ENCODE measurements at places on chromosomes 2 and 18.
A peak's percentile ranks its signal among the peaks of the same experiment; 100 is the strongest.

DNA sequence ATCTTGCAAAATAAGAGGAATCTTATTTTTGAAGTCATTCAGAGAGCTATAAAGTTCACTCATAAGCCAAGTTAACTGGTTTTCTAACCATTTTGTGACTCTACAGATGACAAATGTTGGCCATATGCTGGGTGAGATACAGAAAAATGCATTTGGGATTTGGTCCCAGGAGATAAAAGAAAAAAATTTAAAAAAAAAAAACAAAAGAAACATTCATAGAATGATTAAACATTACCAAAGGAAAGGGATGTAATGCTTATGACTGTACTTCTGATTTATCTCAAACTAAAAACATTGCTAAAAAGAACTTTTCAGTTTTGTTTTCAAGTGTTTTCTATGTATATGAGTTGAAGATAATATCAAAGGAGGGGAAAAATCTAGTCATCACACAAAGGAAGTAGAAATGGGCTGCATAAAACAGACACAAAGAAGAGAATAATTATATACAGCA, 43.1 kb downstream of the PELI1 start:
- no peak for DNase-seq

GRCh38 chr18:25557011-25557410, 205.0 kb upstream of the ZNF521 start:
- no peak for DNase-seq

DNA sequence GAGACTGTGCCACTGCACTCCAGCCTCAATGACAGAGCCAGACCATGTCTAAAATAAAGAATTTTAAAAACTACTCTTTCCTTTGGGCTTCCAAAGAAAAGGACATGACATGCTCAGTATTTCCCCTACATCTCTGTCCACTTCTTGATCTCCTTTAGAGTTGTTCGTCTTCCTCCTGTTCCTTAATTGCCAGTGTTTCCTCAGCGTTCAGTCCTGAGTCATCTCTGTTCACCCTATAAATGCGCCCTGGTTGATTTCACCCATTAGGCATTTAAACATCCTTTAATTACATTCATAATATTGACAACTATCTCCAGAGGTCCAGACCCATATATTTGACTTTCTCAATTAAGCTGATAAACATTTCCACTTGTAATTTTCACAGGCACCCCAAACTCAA, 64.0 kb downstream of the AAK1 start:
- DNase-seq: no peak

DNA sequence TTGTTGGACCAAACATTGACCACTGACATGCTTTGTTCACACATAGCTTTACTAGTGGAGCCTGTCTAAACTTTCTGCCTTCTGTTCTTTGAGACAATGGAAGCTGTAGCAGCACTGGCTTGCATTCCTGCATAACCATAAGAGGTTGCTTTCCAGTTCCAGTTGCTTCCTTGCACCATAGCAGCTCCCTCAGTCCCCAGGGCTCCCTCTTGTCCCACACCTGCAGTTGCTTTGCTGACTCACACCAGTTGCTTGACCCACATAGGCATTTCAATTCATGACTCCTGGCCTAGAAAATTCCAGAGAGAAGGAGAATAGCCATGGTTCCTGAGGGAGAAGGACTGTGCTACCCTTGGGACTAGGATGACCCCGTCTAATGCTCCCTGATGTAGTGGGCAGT, 20.9 kb downstream of the SGPP2 start:
- no peak for DNase-seq

DNA sequence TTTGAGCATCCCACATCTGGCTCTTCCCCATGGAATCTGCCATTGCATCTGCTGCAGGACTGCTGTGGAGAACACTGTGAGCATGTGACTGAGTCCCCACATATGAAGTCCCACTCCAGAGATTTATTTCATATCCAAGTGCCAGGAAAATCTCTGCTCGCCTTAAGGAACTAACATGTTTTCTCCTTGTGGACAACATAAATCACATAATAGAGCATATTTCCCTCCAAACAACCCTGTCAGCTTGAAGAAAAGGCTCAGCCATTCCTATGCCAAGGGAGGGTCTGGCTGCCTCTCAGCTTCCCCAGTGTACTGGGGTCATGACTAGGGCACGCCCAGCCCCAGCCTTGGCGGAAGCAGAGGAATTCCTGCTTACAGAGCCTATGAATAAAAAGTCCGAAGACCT, 193.7 kb downstream of the DNER start:
- DNase-seq: no peak

DNA sequence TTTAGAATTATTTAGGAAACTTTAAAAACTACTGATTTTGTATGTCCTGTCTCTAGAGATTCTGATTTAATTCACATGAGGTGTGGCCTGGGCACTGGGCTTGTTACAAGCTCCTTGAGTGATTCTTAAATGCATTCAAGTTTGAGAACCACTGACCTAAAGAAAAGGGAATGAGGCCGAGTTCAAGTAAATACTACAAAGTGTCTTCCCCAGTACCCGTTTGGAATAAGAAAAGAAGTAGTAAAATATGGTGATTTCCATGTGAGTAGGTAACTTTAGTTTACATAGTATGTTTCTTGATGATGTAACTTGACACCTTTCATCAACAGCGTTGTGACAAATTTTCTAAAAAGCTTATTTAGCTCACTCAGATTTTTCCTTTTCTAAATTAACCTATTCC, 1022.9 kb upstream of the NRXN1 start:
- no peak for DNase-seq

DNA sequence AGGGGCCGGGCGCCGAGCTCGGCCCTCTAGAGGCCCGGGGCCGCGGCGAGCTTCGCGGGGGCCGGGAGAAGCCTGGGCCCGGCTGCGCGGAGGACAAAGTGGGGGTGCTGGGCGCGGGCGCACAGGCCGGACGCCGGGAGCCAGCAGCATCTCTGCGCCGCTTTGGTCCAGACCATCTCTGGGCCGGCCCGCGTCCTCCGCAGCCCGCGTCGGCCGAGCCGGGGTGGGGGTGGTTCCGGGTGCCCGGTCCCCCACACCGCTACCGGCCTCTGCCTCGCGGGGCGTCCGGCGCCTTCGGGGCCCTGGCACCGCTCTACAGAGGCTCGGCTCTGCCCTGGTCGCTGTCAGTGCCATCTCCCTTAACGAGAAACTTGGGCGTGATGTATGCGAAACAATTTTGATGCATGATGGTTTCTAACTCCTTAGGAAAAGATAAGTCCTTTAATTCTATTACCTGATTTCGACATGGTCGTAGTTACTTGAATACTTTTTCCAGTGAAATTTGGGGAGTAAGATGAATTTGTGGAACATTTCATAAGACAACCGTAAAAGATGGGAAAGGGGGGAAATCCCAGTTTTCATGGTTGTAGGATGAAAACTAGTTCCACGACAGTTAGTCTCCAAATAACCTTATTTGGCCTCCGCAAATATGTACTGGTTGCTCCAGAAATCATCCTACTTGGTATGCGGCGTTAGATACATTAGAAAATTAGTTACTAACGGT, 562 bp downstream of the TWSG1 start:
- peak; percentile 31 for DNase-seq

GRCh38 chr18:11974741-11975325, 6.5 kb upstream of the IMPA2 start:
- no peak for DNase-seq

GRCh38 chr2:176356251-176356650, 87.0 kb downstream of the MTX2 start:
- DNase-seq: no peak

DNA sequence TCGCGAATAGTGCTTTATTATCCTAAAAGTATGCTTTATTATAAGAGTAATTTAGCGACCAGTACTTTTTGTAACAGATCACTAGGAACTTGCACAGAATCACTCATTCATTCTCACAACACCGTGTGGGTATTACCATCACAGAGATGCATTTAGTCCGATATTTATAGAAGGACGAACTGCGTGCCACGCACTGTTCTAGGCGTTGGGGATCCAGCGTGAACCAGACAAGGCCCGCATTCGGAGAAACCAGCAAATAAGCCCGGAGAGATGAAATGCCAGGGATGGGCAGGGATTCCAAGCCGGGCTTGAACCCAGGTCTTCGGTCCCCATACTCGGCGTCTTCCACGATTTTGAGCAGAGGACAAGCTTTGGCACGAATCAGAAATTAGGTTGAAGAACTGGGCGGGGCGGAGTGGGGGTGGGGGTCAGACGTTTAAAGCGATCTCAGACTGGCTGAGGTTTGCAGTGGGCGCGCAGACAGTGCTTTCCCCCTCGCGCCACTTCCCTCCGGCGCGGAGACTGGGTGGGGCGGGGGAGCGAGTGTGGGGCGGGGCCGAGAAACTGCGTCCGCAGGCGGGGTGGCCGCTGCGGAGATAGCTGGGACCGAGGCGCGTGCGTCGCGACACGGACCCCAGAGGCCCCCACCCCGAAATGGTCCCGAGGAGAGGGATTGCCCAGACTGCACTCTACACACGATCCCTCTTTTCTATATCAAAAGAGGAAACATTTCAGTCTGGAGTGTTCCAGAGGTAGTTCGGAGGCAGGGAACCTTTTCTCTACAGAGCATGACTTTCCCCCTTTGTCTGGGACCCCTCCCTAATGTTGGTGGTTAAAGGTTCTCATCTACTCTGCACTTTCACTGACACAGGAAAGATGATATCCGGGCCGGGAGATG, 1.1 kb upstream of the CXCR4 start:
- peak; percentile 18 for DNase-seq

DNA sequence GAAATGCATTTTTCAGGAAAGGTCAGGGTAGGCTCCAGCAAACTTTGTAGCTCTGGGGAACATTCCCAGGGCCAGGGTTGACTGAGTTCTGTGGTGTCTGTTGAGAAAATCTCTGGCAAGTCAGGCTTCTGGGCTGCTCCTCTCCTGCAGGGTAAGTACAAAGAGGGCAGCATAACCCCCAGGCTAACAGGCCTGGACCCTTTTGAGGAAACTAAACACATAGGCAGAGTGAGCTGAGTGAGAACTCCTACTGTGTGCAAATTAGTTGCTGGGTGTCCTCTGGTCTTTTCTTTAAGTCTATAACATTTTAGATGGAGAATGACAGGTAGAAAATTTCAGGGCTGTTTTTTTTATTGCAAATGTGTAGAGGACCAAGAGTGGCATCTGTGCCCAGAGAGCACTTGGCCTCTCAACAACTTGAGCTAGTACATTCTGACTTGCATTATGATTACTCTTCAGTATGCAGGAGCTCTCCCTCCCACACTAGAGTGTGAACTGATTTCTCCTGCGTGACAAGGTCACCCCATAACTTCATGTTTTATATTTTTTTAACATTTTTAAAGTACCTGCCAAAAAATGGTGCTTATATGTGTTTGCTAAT, 49.9 kb downstream of the GPR39 start:
- no peak for DNase-seq

DNA sequence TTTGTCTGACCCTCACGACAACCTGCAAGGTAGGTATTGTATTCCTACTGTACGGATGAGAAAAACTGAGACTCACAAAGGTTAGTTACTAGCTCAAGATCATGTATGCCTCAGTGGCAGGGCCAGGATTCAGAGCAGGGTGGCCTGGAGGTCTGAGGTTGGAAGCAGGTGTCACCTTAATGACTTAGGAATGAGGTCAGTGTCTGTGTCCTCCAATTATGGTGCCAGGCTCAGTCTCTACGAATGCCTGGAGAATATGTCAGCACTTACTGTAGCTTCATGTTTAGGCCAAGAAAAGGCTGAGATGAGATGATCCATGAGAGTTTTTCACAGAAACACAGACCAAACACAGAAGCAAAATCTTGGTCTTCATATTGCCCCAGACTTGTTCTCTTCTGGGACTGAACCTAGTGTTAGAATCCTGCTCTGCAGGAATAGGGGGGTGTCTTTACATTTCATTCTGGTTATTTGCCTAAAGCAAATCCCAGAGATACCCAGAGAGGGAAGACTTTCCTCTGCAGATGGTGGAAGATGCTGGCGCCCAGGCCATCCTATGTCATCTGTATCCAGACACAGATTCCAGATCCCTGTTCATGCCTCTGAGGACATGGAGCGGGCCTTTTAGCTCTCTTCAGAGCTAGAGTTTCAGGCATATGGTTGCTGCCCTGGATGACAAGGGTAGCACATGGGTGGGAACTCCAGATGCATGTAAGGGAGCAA, 16.3 kb upstream of the RAB10 start:
- no peak for DNase-seq

DNA sequence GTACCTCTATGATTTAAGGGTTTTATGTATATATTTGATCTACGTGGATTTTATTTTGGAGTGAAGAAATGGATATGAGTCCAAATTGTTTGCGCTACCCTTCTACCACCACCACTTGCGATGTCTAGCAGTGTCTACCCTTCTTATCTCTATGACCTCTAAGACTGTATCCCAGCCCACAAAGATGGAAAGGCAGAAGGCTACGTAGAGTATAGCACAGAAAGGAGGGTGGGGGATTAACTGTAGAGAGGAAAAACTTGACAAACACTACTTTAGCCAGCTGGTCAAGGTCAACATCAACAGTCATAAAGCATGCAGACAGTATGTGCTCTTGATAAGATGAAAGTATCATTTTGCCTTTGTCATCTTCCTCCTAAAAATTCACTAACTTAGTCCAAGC, 14.4 kb downstream of the ITSN2 start:
- DNase-seq: no peak

- no peak for DNase-seq
These were observed 121.6 kb downstream of the NFATC1 start for GRCh38 chr18:79517341-79517740.

DNA sequence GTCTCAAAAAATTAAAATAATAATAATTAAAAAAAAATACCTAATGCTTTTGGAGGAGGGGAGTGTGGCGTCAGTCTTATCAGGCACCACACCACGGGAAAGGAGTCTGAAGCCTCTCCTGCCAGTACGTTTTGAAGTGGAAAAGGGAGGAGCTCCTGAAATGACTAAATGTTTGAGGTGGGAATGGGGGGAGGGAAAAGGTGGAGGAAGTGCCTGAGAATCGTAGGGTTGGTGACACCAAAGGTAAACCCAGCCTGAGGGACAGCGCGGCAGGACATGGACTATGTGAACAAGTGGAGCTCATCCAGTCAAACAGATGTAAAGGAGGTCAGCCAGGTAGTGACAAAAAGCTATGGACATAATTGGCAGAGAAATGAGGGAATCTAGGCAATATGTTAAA, 42.2 kb upstream of the EPHA4 start:
- no peak for DNase-seq

GRCh38 chr2:120985174-120985996, 249.7 kb downstream of the GLI2 start:
- DNase-seq: no peak
